ENCODE measurements at places on chromosomes 11 and 22. TPM values are rescaled to one million over a fixed set of nuclear protein-coding genes. Genes with fewer than 3 reads are reported as not detected.

GRCh38 chr11:46290011-46290410, 12.5 kb downstream of the CREB3L1 start:
- no peak for DNase-seq

GRCh38 chr11:27204529-27204928, 158.5 kb downstream of the CCDC34 start:
- peak; percentile 48 for DNase-seq

GRCh38 chr11:130790689-130791088, 125.6 kb downstream of the SNX19 start:
- DNase-seq, result no peak

DNA sequence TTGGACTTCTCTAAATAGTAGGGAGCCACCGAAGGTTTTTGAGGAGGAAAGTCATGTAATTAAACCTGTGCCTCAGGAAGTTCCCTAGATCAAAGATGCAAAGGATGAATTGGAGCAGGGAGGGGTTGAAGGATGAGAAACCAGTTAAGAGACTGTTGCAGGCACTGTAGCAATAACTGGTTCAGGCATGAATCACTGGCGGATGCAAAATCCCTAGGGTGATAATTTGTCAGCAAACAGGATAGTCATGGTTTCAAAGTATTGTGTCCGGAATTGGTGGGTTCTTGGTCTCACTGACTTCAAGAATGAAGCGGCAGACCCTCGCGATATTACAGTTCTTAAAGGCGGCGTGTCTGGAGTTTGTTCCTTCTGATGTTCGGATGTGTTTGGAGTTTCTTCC, 19.9 kb downstream of the TRIOBP start:
- DNase-seq, result no peak

DNA sequence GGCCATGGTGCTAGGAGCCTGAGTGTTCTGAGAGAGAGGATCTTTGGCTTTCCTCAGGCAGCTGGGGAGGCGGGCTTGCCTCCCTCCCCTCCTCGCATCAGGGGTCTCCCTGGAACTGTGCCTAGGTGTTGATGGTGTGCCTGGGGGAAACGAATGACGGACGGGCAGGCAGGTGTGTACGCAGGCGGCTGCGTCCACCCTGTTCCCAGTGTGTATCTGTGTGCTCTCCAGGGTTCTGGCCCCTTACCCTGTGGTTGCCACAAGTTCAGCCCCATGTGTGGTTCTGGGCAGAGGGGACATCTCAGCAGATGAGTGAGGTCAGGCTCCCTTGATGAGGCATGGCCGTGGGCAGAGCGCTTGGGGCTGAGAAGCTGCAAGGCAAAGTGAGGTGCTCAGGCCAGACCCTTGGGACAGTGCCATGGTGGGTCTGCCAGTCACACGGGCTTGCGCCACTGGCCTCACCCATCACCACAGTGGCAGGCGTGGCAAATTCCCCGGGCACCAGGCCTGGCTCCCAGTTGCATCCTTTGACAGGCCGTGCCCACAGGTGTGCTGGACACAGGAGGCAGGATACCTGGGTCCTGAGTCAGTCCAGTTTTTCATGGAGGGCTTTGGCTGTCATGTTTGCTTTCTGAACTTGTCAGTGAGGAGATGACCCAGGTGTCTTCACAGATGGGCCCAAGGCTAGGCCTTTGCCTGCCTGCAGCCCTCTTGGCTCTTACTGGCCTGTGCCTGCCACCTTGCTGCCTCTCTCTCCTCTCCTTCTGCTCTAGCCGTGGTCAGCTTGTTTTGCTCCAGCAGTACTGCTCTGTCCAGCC, 27.3 kb downstream of the GNAZ start:
- no peak for DNase-seq

GRCh38 chr11:75241906-75242644, 1.5 kb downstream of the TPBGL start:
- no peak for DNase-seq

GRCh38 chr11:106420048-106420665, 342.7 kb downstream of the AASDHPPT start:
- no peak for DNase-seq

GRCh38 chr11:107675902-107676301, 36.0 kb downstream of the SLN start:
- DNase-seq, result no peak

DNA sequence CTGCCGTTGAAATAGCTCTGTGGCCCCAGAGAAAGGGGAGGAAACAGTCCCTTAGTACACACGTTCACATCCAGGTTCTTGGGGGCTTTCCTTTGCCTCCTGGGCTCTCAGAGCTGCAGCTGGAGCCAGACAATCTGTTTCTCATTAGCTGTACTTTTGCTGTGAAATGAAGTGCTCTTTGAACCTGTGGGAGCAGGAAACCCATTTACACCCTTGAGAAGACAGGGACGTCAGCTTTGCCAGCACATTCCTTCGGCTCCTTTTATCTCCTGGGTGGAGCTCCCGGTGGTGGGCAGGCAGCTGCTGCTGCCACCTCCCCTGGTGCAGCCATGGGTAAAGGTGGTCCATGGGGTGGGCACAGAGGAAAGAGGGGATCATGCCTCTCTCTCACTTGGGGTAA, 80.6 kb upstream of the TIMP3 start:
- peak; percentile 26 for DNase-seq

DNA sequence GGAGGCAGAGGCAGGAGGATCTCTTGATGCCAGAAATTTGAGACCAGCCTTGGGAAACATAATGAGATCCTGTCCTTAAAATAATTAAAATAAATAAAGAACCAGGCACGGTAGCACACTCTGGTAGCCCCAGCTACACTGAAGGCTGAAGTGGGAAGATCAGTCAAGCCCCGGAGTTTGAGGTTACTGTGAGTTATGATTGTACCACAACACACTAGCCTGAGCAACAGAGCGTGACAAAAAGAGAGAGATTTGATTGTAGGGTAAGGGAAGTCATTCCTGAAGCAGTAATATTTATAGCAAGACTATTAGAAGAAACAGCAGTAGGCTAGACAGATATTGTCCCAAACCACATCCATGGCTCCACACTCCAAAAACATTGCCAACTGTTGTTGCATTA, 1408.4 kb upstream of the TENM4 start:
- DNase-seq, result no peak

- no peak for DNase-seq
Measured at GRCh38 chr11:67245046-67245445, 21.2 kb upstream of the GRK2 start.

- no peak for DNase-seq
Measured at GRCh38 chr11:109963101-109963500, 130.1 kb upstream of the ZC3H12C start.

DNA sequence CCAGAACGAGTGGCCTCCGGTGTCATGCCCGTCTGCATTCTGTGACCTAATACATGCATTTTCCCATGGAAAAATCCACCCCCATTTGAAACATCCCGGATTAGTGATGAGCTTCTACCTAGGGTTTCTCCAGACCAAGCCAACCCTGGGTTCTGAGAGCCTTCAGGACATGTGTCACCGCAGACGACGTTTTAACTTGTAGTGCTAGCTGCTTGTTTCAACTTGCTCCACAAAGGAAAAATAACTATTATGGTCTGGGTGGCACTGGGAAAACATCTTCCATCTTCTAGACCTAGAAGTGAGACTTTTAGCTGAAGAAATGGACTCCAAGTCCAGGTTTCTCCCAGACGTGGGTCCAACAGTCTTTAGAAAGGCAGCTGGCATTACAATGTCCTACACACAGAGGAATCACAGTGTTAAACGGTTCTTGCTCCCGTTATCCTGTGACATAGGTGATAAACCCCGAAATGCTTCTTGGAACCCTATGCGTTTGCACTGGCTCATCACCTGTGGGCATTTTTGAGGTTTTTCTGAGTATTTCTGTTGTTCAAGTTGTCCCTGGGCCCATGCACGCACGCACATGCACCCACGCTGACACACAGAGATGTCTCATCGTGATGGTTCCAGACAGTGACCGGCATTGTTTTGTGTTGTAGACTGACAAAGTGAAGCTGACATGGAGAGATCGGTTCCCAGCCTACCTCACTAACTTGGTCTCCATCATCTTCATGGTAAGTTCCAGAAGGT, 46.6 kb upstream of the FADD start:
- no peak for DNase-seq

GRCh38 chr11:119318240-119319135, 1.6 kb upstream of the MCAM start:
- peak; percentile 80 for DNase-seq

DNA sequence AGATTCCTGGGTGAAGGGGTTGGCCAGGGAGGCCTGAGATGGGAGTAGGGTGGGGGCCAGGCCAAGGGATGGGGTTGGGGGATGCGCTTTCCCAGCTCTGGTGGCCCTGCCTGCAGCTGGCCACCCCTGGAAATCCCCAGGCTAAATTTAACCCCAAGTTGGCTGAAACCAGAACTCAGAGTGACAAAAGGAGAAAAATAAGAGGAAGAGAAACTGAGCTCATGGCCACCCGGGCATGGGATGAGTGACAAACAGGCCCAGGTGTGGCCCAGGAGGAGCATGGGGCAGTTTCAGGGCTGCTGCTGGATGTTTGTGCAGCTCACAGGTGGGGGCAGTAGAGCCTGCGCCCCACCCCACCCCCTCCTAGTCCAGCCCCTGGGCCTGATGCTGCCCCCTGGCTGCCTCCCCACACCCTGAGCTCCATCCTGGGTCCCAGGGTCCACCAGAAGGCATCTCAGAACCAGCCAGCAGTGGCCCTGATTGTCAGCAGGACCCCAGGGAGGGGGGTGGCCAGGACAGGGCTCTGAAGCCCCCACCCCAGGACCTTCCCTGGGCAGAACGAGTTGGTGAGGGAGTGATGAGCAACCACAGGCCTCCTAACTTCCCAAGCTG, 48.0 kb downstream of the IGLL5 start:
- DNase-seq, result no peak

DNA sequence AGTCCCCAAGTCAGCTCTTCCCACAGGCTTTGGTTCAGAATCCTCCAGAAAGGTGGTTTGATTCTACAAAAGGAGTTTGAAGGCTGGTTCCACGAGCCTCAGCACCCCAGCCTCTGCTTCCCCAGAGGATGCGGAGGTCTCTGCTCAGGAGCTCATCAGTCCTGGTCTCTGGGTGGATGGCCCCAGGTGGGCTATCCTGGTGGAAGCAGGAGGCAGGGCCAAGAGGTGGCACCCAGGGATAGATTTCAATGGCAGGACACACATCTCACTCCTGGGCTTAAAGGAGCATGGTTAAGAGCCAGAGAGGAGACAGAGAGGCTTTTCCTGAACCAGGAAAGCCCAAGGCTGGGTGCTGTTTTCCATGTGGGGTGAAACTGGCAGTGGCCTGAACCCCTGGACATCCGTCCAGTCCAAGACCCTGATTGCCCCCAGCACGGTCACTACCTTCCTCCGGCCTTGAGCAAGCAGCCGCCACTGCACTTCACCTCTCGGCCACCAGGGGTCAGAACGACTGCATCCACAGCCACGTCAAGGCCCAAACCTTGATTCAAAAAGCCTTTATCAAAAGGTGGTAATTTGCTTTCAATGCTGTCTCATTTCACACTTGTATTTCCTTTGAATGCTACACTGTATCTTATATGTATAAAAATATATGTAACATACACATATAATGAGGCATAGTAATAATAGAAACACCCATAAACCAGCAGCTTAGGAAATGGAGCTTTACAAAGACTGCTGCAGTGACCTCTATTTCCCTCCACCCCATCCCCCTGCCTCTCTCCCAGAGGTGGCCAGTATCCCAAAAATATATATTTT, 19.3 kb upstream of the FXYD2 start:
- peak; percentile 85 for DNase-seq

DNA sequence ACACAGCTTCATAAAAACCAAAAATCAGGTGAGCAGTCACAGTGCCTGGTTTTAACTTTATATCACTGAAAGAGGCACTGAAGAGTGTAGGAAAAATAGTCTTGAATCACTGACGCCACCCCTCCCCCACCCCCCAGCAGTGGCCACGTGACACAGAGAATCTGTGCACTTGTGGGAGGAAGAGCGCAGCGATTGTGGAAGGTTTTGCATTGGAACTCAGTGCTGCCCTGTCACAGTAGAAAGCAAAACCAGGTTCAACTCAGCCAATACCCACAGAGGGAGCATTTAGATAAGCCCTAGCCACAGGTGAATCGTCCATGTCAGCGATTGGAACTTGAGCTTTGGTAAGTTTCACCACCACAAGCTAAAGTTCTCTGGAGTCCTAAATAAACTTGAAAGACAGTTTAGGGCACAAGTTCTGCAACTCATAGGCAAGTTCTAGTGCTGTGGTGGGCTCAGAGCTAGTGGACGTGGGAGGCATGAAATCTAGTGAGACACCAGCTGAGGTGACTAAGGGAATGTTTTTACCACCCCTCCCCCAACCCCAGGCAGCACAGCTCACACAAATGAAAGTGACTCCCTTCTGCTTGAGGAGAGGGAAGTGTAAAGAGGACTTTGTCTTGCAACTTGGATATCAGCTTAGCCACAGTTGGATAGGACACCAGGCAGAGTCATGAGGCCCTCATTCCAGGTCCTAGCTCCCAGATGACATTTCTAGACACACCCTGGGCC, 13.3 kb downstream of the OR52B2 start:
- no peak for DNase-seq

DNA sequence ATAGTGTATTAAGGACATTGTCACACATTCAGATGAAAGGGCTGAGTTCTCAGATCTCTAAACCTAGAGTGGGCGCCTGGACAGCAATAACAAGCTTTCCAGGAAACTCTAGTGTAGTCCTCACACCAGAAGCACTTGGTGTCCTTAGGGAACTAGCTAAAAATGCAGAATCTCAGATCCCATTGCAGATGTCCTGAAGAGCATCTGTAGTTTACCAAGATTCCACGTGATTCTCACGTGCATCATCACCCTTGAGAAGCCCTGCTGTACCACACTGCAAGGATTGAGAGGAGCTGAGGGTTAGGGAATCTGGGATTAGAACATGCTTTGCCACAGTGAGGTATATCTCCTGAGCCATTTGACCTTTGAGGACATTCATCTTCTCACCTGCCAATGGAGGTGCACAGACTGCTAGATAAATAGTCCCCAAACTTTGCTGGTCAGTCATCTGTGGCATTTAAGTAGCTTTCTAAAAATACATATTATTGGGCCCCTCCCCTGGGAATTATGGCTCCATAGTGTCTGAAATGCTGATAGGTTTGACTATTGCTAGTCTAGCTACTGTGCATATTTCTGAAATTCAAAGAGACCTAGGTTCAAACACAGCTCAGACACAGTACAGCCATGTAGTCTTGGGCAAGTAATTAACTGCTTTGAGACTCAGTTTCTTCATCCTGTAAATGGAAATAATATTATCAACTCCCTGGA, 1068.9 kb downstream of the OPCML start:
- no peak for DNase-seq

DNA sequence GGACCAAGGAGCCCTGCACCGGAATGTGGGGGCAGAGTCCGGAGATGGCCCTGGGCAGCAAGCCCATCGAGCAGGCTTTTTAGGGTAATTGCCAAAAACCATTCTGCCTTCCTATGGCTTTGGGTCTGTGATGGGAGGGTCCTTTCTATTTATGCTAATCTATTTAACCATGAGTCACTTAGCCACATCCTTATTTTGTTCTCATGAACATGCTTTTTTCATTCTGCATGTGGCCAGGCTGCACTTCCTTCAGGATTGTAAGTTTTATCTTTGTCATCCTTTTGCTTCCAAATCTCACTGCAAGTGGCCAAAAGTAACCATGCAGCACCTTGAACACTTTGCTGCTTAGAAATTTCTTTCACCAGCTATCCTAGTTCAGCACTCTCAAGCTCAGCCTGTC, 88.3 kb downstream of the EFCAB6 start:
- DNase-seq, result no peak

The SBF1 gene
- 35.3 TPM for total RNA-seq

The OR2AG1 gene
- not detected for total RNA-seq

The HOATZ gene
- total RNA-seq, result not detected

Measured in lung microvascular endothelial cell (primary cell).